Activated T-helper 9 cell treated with anti-CD3 and anti-CD28 coated beads, Interleukin-2, amount 50 U/mL, for 16 hours (primary cell): ENCODE measurements at places on chromosomes 12 and 14.

- no peak for DNase-seq
Observed at GRCh38 chr12:127277882-127278281, 989.1 kb upstream of the TMEM132C start.

GRCh38 chr14:53536446-53536845 lies 383.3 kb upstream of the DDHD1 start:
- no peak for DNase-seq

DNA sequence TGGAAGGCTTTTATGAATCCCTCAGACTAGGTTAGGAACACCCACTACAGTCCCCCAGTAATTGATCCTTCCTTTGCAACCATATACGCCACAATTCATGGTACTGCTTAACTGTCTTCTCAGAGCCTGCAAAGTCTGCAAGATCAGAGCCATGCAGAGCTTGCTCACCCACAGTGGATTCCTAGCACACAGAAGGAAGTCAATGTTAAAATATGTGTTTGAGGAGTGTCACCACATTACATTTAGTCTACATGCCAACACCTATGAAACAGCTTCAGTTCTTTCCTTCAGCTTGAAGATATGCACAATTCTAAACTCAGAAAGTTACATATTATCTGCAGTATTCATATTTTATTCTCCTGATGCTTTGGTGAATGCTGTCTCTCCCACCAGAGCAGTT lies 138.5 kb downstream of the NDUFA12 start:
- DNase-seq, result no peak

DNA sequence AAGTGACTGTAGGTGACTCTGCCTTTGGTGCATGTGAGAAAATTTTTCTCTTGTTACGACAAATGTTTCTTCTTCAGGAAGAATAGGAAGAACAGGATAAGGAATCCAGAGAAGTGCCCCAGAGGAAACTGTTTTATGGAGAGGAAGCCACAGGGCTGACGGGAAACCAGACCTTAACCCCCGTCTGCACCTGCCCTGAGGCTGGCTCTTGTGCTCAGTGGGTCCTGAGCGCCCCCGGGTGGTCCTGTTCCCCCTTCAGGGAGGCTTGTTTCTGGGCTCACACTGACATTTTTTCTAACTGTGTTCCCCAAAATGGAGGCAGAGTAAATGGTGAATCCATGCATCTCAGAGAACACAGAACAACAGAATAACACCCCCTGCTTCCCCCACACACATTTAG lies 691.8 kb downstream of the TMEM121 start:
- DNase-seq, result no peak
